WERI-Rb-1 (cell line): ENCODE measurements at places on chromosomes 11 and 22.

GRCh38 chr11:2369896-2370295 lies 7.2 kb upstream of the CD81 start:
- no peak for DNase-seq

- DNase-seq: no peak
Observed at GRCh38 chr11:110318638-110319404, 22.4 kb upstream of the RDX start.

DNA sequence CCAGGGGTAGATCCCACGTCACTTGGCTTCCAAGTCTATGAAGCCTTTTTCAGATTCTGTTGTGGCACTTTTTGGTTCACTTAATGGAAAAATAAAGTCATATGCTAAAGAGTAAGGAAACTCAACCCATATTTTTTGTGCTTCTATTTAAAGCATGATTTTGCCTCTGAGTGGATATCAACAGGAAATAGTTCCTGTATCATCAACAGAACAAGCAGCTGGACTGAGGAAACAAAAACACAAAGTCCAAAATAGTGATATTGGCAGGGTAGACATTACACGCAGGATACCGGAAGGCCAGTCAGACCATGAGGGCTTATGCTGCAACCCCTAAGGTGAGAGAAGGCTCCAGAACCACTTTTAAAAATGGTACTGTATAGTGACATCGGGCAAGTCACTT lies 248.3 kb upstream of the ANO5 start:
- no peak for DNase-seq

DNA sequence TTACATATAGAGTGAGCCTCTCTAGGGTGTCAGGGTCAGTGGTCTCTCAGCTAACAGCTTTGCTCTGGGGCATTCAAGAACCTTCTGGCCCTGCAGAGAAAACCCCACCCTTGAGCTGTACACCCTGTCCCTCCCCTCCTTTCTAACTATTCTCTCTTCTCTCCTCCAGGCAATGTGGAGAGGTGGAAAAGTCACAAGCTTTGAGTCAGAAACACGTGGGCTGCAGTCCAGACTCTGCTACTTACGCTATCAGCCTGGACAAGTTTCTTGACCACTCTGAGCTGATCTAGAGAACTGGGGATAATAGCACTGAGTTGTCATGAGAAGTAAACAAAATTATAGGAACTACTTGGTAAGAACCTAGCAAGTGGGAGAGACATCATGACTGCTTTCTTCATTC lies 10.7 kb upstream of the FAM83F start:
- no peak for DNase-seq

- DNase-seq: no peak
Observed at GRCh38 chr11:118610773-118611432, 3.5 kb downstream of the PHLDB1 start.

- no peak for DNase-seq
Observed at GRCh38 chr11:66258473-66258893, 10.0 kb upstream of the RAB1B start.

- DNase-seq: no peak
Observed at GRCh38 chr22:19143967-19144400, 467 bp downstream of the ESS2 start.

- DNase-seq: no peak
Observed at GRCh38 chr11:103110391-103110790, 1.2 kb downstream of the DYNC2H1 start.

GRCh38 chr22:20319041-20319744 lies 667 bp downstream of the DGCR6L start:
- DNase-seq: peak; percentile 42

GRCh38 chr22:21029486-21030025 lies 2.8 kb downstream of the SLC7A4 start:
- DNase-seq: no peak

DNA sequence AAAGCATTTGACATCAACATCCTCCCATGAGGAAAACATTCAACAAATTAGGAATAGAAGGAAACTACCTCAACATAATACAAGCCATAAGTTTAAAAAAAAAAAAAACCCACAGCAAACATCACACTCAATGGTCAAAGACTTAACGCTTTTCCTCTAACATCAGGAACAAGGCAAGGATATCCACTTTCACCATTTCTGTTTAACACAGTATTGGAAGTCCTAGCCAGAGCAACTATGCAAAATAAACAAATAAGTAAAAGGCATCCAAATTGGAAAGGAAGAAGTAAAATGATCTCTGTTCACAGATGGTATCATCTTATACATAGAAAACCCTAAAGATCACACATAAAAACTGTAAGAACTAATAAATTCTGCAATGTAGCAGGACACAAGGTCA lies 13.1 kb downstream of the FXYD6 start:
- no peak for DNase-seq

DNA sequence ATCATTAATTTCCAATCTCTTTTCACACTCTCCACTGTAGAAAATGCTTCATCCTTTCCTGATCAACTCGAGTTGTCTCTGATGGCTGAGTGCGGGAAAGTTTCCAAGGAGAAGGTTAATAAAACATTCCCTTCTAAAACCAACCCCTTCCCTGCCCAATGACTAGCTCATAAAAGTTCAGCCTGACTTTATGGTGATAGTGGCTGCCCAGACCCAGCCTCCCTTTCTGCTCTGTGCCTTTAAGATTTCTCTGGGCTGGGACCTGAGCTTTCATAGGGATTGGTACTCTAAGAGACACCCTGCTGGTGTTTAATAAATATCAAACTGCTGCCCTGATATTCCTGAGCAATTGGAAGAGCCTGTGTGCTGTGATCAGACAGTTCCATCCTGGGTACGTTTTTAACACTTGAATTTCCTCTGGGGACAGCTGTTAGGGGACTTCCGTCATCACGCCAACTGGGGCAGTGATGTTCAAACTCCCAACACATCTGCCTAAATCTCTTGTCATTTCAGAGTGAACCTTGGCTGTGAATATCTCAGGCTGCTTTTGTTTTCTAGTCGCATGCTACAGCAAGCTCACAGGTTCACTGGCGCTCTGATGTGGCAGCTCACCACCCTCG lies 195.0 kb upstream of the KIRREL3 start:
- no peak for DNase-seq

DNA sequence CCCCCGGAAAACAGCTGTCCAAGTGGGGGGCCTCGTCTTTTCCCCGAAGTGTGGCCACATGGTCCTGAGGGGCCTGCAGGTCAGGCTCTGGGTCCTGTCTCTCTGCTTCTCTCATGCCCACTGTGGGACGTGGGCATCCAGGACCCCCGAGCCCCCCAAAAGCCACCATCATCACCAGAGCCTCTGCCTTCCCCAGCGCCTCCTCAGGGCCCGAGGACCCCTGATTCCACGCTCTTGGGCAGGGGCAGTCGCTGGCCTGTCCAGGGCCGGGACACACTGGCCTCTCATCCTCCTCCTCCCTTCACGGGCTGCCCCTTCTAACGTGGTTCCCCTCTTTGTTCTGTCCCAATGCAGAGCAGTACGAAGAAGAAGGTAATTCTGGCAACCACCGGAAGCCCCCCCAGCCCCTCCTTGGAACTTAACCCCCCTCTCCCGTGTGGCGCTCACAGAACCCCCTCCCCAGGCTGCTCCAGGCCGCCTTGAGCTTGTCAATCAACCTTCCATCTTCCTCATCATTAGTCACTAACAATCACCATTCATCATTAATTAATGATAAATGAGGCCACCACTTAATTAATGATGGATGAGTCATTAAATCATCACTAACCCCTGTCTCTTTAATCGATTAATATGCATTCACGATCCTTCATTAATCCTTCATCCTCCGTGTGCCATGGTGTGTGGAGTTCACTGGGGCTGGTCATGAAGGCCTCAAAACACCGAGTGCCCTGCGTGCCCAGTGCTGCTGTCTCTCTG lies 3.9 kb downstream of the TNNT3 start:
- DNase-seq: no peak

DNA sequence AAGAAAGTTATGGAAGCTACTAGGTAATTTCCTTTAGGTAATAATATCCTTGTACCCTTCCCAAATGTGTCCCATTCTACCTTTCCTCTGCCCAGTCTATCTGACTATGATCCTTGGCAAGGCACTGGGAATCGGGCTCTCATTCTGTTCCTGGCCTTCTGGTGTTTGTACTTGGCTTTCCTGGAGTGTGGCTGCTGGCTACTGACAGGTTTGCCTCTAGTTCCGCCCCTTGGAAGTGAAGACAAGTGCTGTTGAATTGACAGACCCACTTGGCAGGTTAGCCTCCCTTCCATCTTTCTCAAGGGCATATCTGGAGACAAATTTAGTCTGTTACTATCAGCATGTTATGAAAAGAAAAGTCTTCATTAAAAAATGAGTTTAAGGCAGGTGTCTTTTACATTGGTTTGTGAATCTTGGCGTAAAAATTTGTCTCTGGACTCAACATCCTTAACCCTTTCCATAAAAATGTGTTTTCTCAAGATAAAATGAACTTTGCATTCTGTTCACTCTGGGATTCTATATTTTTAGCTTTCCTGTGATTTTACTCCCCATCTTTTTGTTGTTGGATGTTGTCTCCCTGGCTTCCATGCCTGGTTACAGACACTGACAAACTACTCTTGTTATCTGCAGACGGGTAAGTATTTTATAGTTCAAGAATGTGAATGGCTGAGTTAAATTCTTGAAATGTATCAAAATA lies 287.4 kb upstream of the PDGFD start:
- DNase-seq: no peak

- no peak for DNase-seq
Observed at GRCh38 chr22:29842740-29843139, 4.7 kb upstream of the ASCC2 start.

GRCh38 chr22:23281053-23281405 lies 100.7 kb downstream of the BCR start:
- no peak for DNase-seq

DNA sequence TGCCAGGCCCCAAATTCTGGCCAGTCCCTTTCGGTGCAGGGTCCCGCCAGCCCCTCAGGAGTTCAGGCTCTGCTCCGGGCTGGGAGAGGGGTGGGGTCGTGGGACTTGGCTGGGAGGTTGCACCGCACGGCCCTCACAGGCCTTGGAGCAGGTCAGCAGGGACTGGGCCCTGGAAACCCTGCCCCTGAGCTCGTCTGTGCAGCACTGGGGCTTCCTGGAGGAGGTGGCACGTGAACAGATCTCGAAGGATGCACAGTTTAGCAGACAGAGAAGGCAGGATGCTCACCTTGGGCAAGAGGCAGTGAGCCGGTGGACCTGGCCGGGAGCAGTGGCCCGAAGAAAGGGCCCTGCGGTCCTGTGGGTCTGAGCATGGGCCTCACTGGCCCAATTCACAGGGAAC lies 70.0 kb downstream of the WNT7B start:
- no peak for DNase-seq

- no peak for DNase-seq
Observed at GRCh38 chr11:8820401-8820800, 90.6 kb upstream of the AKIP1 start.

DNA sequence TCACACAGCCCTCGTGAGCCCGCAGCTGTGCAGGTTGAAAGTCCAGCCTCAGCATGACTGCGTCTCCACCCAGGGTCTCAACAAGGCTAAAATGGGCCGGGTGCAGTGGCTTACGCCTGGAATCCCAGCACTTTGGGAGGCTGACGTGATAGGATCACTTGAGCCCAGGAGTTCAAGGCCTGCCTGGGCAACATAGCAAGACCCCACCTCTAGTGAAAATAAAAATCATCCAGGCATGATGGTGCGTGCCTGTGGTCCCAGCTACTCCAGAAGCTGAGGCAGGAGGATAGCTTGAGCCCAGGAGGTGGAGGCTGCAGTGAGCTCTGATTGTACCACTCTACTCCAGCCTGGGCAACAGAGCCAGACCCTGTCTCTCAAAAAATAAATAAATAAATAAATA lies 100.8 kb upstream of the PRR5 start:
- DNase-seq: no peak

DNA sequence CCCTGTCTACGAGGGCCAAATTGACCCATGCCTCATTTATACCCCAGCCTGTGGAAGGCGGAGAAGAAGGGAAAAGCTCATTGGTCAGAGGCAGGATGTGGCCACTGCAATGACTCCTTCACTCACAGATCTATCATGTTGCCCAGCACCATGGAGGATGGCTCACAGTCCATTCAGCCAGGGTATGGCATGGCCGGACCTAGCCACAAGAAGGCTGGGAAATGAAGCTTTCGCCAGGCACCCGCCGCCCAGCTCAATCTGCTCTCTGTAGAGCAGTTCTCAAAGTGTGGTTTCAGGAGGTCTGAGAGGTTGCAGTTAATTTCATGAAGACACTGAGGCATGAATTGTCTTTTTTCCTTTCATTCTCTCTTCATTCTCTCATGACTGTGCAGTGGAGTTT lies 40.6 kb upstream of the LINC01488 start:
- no peak for DNase-seq

DNA sequence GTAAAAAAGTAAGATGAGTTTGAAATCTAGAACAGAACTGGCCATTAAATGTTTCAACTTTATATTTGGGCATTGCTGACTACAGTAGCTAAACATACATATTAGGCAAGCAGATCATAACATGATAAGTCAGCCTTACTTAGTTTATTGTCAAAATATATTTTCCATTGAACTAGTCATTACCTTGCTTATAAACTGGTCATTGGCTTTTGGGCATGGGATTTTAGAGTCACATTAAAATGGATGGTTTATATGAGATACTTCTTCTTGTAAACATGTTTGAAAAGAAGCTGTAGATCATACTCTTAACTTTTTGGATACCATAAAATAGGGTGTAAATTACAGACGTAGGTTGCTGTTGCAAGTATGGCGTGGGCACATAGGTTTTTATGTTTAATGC lies 2.7 kb downstream of the HIPK3 start:
- DNase-seq: no peak

- no peak for DNase-seq
Observed at GRCh38 chr22:32644252-32645100, 157.0 kb upstream of the TIMP3 start.

- DNase-seq: no peak
Observed at GRCh38 chr11:131074573-131074972, 158.3 kb upstream of the SNX19 start.

DNA sequence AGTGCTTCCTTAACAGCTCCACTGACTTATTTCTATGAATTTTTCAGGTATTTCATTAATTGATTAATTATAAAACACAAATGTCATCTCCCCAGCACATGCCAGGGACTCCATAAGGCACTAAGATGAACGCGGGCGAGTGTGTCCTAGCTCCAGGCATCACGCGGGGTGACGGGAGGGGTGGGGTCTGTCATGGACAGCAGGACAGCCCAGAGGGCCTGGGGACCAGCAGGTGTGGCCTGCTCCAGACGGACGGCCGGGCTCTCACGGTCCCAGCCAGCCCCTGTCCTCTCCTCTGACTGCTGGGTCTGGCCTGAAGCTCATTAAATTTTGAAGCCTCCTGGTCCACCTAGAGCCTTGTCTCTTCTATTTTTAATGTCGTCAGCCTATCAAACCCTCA lies 531.1 kb downstream of the BRD1 start:
- DNase-seq: no peak

GRCh38 chr11:60362241-60362640 lies 16.1 kb upstream of the MS4A7 start:
- no peak for DNase-seq

GRCh38 chr11:61613051-61613450 lies 32.2 kb upstream of the SYT7 start:
- no peak for DNase-seq

- DNase-seq: no peak
Observed at GRCh38 chr22:34303656-34304055, 383.4 kb upstream of the LARGE1 start.

- no peak for DNase-seq
Observed at GRCh38 chr11:41461057-41461681, 1.7 kb upstream of the LRRC4C start.

GRCh38 chr11:9528573-9529333 lies 44.7 kb upstream of the WEE1 start:
- DNase-seq: no peak

- DNase-seq: no peak
Observed at GRCh38 chr22:35462498-35463230, 62.7 kb downstream of the MCM5 start.
